ENCODE measurements at places on chromosomes 7 and 10.

DNA sequence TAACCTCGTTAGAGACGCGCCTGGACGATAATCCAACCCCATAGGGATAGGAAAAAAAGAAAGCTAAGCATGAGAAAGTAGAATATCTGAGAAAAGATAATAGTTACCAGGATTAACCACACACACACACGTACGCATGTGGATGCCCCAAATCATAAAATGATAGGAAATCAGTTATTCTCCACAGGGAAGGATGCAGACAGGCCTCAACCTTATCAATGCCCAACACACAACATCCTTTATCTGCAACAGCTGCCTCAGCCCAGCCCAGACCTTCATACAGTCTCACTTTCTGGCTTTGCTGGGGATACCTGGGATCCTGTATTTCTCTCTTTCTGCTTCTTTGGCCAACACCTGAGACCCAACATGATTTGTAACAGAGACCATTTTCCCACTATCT, 123.0 kb downstream of the NOC3L start:
- DNase-seq: no peak

GRCh38 chr7:1851721-1852516, 181.8 kb downstream of the ELFN1 start:
- DNase-seq: no peak

GRCh38 chr7:131341690-131342089, 14.0 kb downstream of the MKLN1 start:
- no peak for DNase-seq

DNA sequence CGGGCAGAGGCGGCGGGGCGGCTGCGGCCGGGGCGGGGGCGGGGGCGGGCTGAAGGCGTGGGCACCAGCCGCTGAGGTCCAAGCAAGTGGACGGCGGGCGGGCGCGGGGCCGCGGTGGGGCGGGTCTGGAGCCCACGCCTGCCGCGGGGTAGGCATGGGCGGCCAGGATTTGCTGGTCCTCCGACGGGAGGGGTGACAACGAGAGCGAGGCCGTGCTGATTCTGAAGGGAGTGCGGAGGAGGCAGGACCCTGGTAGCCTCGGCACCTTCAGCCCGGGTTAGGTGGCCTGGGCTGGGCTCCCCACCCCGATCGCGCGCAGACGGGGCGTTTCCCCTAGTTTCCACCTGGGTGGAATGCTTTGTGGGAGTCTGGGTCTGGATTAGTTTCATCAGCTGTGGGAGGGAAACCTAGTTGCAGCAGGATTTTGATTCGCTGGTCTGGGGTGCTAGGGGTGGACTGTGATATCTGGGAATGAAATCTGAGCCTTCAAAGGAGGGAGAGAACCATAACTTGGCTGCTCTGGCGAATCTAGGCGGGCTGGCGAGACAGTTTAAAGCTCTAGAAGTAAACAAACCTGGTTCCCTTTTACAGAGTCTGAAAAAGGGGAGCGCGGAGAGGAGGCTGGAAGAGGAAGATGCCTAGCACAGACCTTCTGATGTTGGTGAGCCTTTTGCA, 609 bp downstream of the SGPL1 start:
- no peak for DNase-seq

DNA sequence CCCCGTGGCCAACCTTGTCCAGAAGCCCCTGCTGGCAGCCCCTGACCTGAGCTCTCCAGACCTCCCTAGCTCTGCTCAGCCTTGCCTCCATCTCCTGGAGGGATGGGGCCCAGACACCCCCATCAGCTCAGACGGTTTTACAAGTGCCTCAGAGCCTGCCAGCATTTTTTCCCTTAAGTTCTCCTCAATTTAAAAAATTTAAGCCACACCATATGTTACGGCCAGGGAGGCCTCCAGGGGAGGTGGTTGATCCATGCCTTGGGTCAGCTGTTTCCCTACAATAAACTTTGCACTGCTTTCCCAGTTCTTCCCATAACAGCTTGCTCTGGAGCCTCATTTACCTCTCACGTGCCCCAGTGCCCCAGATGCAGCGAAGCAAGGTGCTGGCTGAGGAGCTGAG, 143.5 kb downstream of the RGS10 start:
- no peak for DNase-seq

GRCh38 chr10:123009105-123009820, 457 bp downstream of the ACADSB start:
- DNase-seq: no peak

DNA sequence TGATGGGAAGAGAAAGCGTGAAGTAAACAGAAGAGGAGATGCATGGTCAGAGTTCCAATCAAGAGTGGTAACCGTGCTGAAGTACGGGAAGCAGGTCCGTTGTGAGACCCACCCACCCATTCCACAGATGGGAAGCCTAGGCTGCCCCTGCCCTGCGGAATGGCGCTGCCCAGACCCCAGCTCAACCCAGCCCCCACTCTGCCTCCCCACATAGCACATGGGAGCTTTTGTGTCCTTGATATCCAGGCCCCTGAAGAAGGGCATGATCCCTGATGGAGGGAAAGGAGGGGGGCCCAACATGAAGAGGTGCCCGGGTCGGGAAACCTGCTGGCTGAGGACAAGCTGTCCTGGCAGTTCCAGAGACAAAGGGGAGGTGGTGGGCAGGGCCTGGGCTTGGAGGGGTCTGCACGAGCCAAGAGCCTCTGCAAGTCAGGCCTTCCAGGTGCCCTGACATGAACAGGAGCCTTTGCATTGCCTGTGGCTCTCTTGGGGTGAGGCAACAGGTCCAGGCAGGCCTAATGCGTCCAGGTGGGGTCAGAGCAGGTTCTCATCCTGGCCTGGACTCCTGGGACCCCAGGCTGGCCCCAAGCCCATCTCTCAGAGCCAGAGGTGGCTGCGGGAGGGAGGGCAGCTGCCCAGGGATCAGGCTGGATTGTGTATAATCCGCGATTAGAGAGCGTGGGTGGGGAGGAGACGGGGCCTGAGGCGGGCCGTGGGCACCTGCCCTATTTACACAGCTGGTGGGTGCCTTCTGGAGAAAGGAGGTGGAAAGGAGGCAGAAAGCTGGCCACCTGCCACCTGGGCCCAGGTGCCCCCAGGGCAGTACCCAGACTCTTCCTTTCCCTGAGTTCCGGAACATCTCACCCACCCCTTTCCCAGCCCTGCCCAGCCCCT, 23.5 kb downstream of the YKT6 start:
- DNase-seq: no peak

DNA sequence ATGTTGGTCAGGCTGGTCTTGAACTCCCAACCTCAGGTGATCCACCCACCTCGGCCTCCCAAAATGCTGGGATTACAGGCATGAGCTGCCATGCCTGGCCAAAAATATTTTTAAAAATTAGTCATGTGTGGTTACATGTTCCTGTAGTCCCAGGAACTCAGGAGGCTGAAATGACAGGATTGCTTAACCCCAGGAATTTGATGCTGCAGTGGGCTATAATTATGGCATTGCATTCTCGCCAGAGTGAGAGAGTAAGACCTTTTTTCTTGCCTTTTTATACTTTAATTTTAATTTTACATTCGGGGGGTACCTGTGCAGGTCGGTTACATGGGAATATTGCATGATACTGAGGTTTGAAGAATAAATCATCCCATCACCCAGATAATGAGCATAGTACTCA, 86.6 kb upstream of the ZNF92 start:
- no peak for DNase-seq

DNA sequence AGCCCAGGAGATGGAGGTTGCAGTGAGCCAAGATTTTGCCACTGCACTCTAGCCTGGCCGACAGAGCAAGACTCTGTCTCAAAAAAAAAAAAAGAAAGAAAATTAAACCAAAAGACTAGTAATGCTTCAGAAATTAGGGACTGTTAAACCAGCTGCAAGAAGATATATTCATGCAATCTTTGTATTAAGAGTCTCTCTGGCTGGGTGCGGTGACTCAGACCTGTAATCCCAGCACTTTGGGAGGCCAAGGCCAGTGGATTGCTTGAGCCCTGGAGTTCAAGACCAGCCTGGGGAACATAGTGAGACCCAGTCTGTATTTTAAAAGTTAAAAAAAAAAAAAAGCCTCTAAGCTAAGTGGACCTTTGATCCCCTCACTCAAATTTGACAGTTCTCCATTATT, 2.5 kb upstream of the HNRNPF start:
- no peak for DNase-seq

- no peak for DNase-seq
Measured at GRCh38 chr7:596819-597182, 77.2 kb upstream of the PDGFA start.

GRCh38 chr10:72906446-72906845, 12.9 kb downstream of the OIT3 start:
- no peak for DNase-seq

DNA sequence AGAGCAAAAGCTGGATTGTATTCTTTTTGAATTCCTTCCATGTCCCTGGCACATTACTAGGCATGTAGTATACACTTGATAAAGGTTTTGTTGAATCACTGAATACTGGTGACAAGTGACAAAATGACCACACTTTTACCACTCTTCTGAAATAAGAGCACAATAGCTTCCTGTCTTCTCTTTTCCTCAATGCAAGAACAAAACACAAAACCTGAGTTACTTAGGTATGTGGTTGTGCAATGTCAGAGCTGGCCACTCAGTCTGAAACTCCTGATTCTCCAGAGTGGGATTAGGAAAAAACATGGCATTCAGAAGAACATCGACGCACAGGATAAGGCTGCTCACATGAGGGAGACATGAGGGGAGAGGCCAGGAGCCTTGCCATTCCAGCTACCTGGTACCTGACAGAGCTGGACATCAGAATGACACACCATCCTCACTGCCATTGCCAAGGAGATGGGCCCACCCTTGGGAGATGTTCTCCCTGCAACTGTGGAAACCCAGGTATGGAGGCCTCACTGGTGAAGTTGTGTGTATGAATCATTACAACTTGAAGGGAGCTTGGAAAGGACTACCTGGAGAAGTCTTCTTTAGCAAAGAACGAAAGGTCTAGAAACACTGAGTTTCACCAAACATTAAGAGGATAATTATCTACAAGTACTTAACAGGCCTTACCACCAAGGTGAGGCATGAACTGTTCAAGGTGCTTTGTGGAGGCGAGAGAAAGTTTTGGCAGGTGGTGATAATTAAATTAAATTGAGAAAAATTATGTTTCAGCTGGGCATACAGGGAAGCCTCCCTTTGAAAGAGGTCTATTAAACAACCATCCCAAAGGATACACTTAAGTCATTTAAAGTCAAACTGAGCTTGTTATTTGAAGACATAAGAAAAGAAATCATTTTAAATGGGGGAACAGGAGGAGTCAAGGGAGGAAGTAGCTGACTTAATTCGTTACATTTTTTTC, 246.5 kb upstream of the AOAH start:
- DNase-seq: no peak
